CD4-positive, alpha-beta T cell treated with Interleukin-4 for 1 hour (primary cell): ENCODE measurements at places on chromosomes 6 and 20.

GRCh38 chr6:36679043-36679833 lies 724 bp downstream of the CDKN1A start:
- peak; percentile 38 for DNase-seq

GRCh38 chr6:27132532-27133280 lies 114.8 kb upstream of the PRSS16 start:
- peak; percentile 100 for DNase-seq

- DNase-seq, result peak; percentile 12
These were observed 42.5 kb downstream of the LYRM2 start for GRCh38 chr6:89596056-89596455.

- no peak for DNase-seq
These were observed 44.0 kb upstream of the PIM1 start for GRCh38 chr6:37125774-37126492.

DNA sequence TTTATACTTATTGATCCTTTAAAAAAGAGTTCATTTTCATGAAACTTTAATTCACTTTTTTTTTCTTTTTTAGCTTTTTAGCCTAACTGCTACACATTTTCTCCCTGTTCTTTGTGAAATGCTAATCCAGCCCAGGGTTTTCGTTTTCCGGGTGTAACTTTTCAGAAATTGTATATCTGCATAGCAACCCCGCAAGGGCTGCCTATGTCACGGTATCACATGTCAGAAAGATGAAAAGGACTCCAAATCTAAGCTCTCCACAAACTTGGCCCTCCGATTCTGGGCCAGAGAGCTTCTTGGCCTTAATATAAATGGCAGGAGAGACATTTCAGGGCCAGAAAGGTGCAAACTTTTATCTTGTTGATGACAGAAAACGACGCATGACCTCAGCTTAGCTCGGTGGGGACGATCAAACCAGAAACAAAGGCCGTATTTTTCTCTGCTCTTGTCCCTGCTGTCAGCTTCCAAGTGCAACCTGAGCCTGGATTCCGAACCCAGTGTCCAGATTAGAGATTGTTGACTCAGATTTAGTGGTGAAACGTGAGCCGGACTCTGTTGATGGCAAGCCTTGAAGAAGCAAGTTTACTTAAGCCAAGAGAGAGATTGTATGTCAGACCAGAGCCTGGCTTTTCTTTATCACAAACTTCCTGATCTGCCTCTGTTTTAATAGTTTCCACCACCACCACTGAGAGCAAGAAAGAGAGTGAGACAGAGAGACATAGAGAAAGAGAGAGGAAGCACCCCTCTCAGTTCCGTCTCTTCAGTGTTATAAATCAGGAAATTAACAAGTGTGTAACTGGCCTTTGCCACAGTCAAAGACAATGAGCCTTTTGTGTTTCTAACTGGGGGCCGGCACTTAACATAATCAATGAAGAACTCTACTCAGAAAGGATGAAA lies 157.8 kb downstream of the SCML4 start:
- no peak for DNase-seq
